Stimulated activated naive CD4-positive, alpha-beta T cell treated with Interleukin-2 at 50 U/mL for 16 hours (primary cell): ENCODE measurements at places on chromosomes 3 and 15.

DNA sequence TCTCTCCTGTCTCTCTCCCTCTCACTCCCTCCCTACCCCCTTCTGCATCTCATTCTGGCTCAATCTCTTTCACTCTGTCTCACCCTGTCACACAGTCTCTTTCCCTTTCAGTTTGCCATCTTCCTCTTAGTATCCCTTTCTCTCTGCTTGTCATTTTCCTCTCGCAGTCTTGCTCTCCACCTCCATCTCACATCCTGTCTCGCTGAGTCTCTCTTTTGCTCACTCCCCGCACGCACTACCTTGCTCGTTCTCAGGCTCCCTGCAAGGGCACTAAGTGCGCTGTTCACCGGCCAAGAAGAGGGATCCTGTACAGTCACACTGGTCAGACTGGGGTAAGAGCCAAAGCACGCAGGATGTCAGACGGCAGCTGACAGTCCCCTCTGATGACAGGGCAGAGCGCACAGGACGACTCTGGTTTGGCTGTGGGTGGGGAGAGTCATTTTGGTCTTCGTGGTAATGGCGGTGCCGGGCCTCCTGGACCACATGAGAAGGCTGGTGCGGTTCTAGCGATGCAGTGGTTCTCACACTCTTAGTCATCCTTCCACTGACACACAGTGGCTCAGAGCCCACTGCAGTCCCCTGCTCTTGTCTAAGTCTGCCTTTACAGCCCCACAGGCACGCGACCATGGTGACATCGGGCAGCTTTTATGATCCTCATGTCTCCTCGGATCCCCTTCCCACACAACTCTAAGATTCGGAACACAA, 356.8 kb downstream of the FOXP1 start:
- DNase-seq: peak; percentile 94

DNA sequence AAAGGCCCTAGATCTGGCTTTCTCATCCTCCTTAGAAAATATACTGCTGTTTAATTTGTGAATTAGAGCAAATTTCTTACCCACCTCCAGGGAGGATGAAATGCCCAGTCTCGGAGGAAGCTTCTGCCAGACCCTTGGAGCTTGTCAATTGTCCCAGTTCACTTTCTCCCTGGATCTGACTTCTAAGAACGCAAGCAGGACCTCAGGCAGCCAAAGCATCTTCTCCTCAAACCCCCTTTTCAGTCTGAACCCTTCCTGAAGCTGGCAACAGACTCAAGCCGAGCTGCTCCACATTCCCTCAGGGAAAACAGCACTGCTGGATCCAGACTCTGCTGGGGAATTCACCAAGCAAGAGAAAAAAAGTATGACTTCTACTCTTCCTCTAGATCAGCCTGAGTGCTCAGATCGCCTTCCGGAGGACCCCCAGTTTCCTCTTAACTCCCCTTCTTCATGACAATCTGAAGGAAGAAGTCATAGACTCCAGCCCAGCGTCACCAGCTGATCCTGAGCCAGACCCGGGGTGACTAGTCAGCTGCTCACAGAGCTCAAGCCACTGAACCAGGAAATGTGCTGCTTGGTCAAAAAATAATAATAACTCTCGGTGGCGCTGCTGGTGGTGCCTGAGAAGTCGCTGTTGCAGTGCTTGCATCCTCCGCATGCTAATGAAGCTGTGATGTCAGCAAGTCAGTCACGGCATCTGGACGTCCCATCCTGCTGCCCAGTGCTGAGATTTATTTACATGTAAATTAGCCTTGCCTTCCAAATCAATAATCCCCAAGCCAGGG, at the start of gene PRICKLE2:
TSS of gene PRICKLE2 (minus strand) at position 641 of the 785 bp plus-strand sequence. CDS start 26,539 bp downstream, outside the sequence.
- DNase-seq: no peak

GRCh38 chr3:188607805-188608315, 453.9 kb downstream of the LPP start:
- no peak for DNase-seq

GRCh38 chr15:34119291-34119690, 17.4 kb downstream of the PGBD4 start:
- no peak for DNase-seq

GRCh38 chr3:11655196-11655928, 11.6 kb upstream of the VGLL4 start:
- no peak for DNase-seq

DNA sequence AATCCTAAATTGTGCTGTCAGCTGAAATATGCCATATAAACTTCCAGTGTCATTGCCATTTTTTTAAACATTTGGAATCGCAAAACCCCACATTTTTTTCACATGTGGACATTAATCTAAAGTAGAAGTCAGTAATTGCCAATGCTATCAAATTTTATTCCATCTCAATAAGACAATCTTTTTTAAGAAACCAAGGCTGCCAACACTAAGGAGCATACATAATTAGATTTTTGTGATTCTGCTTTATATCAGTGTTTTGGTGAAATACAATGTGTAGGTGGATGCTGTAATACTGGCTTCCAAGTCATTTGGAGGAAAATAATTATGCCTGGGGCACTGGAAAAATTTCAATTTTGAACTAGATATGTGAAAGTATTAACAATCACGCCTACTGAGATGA, 256.7 kb downstream of the ZPLD1 start:
- no peak for DNase-seq

- no peak for DNase-seq
Observed at GRCh38 chr3:159453945-159454344, 534.7 kb upstream of the IL12A start.
